ENCODE measurements at places on chromosomes 4 and X.

- DNase-seq = no peak
These were observed 103.7 kb upstream of the TENM3 start for GRCh38 chr4:182139491-182139890.

GRCh38 chrX:130084631-130085237 is 25.6 kb downstream of the ELF4 start:
- DNase-seq = no peak

- no peak for DNase-seq
These were observed 53.7 kb upstream of the MYOZ2 start for GRCh38 chr4:119081943-119082342.

- no peak for DNase-seq
These were observed 108.3 kb upstream of the CAMK2D start for GRCh38 chr4:113869743-113870375.

DNA sequence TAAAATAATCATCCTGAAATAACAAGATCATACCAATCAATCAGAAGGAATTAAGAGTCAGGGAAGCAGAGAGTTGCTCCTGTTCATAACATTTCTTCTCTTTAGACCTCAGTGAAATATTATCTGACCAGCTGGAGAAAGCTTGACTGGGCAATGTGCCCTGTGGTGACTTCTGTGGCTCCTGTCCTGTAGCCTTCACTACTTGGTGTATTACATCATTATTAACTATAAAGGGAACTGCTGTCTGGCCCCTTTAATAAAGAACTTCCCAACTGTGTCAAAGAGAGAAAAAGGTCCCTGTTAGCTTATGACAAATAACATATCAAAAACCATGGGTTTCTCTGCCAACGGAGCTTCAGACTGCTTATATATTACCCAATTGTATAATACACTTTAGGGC is 18.0 kb downstream of the OPHN1 start:
- DNase-seq = peak; percentile 13

- DNase-seq = no peak
These were observed 256.8 kb upstream of the ARSJ start for GRCh38 chr4:114236171-114236769.

GRCh38 chr4:127479031-127479622 is 153.6 kb upstream of the INTU start:
- no peak for DNase-seq

DNA sequence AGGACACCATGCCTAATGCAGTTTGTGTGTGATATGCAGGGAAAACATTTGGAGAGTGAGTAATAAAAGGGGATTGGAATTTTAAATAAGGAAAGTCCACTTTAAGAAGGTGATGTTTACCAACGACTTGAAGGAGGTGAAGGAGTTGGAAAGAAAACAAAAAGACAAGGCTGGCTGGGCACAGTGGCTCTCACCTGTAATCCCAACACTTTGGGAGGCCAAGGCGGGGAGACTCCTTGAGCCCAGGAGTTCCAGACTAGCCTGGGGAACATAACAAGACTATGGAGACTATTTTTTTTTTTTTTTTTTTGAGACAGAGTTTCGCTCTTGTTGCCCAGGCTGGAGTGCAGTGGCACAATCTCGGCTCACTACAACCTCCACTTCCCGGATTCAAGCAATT is 11.0 kb downstream of the NDUFB11 start:
- no peak for DNase-seq

DNA sequence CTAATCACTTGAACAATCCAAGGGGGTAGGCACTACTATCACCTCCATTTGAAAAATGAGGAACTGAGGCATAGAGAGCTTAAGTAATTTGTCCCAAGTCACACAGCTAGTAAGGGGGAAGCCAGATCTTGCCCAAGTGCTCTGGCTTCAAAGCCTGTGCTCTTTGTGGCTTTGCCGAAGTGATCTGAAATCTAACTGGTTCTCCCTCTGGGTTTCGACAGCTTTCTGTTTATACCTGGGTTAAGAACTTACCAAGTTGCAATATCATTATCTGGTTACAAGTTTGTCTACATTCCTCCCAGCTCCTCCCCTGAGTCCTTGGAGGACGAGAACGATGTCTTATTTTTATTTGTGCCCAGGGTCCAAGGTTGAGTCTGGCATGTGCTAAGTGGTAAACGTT is 125.3 kb upstream of the RAI2 start:
- DNase-seq = no peak

GRCh38 chrX:41031256-41031967 is 53.8 kb upstream of the USP9X start:
- no peak for DNase-seq

GRCh38 chr4:173413036-173413435 is 14.1 kb upstream of the SCRG1 start:
- no peak for DNase-seq

DNA sequence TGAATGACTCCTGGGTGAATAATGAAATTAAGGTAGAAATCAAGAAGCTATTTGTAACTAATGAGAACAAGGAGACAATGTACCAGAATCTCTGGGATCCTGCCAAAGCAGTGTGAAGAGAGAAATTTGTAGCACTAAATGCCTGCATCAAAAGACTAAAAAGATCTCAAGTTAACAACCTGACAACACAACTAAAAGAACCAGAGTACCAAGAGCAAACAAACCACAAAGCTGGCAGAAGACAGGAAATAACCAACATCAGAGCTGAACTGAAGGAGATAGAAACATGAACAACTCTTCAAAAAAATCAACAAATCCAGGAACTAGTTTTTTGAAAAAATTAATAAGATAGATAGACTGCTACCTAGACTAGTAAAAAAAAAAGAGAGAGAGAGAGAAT is 8.4 kb downstream of the CFAP299 start:
- no peak for DNase-seq

GRCh38 chr4:125267630-125268029 is 47.1 kb upstream of the FAT4 start:
- DNase-seq = no peak

- DNase-seq = no peak
These were observed 192.5 kb upstream of the CLNK start for GRCh38 chr4:10877076-10877475.

- peak; percentile 72 for DNase-seq
These were observed 2184.4 kb upstream of the TENM3 start for GRCh38 chr4:180058691-180059215.

DNA sequence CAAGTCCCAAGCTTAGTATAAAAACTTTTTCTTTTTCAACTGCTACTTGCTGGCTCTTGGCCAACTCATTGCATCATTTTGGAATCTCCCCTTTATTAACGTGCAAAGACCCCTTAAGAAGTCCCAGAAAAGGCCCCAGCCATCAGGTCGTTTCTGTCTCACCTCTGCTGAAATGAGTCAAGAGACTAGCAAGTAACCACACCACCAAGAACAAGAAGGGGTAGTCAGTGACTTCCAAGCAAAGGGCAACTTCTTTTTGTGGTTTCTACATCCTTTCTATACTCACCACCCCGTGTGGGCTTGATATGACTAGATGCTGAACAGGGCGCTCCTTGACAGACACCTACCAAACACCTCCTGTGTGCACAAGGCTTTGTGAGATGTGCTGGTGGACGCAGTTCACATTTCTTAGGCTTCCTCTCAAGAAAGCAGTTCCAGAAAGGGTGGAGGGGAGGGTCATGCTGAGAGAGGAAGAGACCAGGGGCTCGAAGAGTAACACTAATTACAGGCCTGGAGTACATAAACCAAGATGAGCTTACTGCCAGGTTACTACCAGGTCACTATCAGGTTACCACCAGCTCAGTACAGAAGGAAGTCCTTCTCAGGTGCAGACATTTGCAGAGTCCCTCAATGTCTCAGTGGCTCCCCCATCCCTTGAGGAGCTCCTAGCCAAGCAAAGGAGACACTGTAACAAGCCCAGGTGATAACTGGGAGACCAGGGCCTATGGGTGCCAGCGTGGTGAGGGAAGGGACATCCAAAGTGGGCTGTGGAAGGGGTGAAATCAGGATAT is 19.3 kb downstream of the JAKMIP1 start:
- DNase-seq = no peak

DNA sequence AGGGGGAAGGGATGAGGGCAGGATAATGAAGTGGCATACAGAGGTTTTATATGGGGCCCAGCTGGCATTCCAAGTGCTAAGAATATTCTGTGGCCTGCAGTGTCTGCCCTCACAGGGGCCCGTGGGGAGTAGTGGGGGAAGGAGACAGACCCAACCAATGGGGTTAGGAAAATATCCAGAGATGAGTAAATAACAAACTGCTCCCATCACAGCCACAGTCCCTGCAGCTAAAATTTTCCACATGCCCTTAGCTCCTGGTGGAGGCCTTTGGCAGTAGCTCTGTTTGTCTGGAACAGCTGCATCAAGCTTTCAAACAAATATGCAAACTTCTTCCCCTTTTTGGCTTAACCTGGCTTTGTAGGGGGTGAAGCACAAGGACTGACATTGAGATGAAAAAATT is 3.1 kb downstream of the SRPX2 start:
- DNase-seq = no peak

- no peak for DNase-seq
These were observed 13.1 kb downstream of the DCHS2 start for GRCh38 chr4:154478547-154478946.

DNA sequence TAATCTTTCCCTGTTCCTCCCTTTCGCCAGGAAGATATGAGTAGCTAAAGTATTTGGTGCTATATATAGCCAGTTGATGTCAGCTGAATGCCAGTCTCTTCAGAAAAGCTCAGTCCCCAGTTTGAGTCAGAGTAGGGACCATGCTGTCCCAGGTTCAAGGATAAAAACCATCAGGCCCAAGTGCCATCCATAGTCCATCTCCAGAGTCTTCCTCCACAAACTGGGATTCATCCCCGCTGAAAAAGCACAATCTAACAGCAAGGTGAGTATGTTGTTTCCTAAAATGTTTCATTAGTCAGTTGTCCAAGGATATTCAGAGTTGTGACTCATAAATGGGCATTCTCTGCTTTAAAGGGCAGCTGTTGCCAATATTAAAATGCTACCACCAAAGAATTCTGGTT is at the start of gene MYOZ2:
MYOZ2 (plus strand) TSS at position 112 of the 401 bp plus-strand sequence. CDS start 694 bp downstream, outside the sequence.
- no peak for DNase-seq

- DNase-seq = no peak
These were observed 457.2 kb downstream of the GALNTL6 start for GRCh38 chr4:172270397-172270796.

Data from head of caudate nucleus (tissue), 42 donors.